Activated CD4-positive, alpha-beta T cell treated with anti-CD3 and anti-CD28 coated beads, Interleukin-2, amount 50 U/mL, for 16 hours (primary cell): ENCODE measurements at places on chromosomes 6 and 20.

- DNase-seq: no peak
Observed at GRCh38 chr6:48186746-48187145, 75.7 kb upstream of the PTCHD4 start.

DNA sequence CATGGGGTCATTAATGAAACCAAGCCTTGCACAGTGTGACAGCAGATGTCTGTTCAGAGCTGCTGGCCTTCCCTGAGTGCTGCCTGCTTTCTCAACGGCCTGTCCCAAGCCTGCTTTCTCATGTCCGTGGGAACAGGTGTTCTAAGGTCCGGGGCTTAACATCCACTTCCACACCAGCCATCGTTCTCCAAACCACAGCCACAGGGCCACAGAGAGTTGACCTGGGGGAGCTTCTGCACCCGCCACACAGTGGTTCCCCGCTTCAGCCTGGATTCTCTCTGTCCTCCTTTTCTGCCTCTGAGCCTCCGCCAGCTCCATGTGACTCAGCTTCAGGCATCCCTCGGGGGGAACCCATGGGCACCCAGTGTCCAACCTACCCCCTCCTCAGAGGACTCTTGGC lies 26.9 kb upstream of the PPP1R3G start:
- DNase-seq: no peak

- DNase-seq: no peak
Observed at GRCh38 chr20:11849270-11849915, 68.3 kb upstream of the BTBD3 start.

DNA sequence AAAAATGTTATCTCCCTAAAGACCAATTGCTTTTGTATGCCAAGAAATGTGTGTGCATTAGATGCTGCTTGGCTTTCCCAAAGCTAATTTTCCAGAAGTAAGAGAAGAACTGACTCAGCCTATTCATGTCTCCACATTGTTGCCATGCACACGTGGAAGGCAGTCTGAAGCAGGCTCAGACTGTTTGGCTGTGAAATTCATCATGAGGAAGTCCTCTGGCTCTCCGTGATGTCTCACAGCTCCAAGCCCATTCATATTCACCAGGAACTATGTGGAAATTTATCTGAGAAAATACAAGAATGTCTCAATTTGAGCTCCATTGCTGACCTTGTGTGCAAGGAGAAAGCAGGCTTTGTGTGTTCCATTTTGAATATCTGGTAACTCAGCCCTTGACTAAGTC lies 1022.2 kb upstream of the GJE1 start:
- DNase-seq: no peak

DNA sequence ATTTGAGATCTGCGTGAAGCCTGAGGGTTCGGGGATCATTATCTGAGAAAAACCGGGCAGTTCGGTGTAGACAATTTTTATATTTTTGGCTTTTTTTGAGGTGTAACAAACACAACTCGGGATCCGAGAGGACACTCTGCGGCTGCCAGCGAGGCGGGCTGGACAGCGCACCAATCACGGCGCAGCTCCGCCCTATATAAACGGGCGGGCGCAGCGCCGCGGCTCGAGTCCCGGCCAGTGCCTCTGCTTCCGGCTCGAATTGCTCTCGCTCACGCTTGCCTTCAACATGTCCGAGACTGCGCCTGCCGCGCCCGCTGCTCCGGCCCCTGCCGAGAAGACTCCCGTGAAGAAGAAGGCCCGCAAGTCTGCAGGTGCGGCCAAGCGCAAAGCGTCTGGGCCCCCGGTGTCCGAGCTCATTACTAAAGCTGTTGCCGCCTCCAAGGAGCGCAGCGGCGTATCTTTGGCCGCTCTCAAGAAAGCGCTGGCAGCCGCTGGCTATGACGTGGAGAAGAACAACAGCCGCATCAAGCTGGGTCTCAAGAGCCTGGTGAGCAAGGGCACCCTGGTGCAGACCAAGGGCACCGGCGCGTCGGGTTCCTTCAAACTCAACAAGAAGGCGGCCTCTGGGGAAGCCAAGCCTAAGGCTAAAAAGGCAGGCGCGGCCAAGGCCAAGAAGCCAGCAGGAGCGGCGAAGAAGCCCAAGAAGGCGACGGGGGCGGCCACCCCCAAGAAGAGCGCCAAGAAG lies 69.0 kb downstream of the HFE start:
- peak; percentile 95 for DNase-seq

DNA sequence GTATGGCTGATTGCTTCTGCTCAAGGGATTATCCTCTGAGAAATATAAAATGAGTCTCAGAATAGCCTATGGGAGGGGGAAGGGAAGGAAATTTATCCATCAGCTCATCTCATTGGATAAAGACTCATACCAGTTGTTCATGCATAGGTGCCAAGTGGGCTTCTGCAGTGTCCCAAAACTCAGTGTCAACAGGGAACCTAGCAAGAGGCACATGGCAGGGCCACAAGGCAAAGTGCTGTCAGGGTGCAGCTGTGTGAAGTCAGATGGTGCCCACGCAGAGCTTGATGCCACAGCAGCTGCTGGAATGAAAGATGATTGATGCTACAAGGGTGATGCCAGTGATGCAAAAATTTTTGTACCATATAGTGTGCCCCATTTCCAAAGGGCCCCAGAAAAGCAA lies 3.2 kb upstream of the CHD6 start:
- no peak for DNase-seq

GRCh38 chr20:63125838-63126601 lies 89.9 kb downstream of the YTHDF1 start:
- no peak for DNase-seq

GRCh38 chr6:96469312-96469711 lies 52.3 kb upstream of the UFL1 start:
- no peak for DNase-seq

DNA sequence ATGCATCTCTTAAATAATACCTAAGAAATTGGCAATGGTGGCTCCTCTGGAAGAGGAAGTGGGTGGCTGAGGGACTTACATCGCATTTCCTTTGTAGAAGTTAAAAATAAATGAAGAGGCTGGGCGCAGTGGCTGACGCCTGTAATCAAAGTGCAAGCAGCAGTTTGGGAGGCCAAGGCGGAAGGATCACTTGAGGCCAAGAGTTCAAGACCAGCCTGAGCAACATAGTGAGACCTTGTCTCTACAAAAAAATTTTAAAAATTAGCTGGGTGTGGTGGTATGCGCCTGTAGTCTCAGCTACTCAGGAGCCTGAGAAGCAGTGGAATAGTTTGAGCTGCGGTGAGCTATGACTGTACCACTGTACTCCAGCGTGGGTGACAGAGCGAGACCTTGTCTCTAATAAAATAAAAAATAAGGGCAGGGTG lies 12.2 kb upstream of the NCOA3 start:
- DNase-seq: peak; percentile 58

DNA sequence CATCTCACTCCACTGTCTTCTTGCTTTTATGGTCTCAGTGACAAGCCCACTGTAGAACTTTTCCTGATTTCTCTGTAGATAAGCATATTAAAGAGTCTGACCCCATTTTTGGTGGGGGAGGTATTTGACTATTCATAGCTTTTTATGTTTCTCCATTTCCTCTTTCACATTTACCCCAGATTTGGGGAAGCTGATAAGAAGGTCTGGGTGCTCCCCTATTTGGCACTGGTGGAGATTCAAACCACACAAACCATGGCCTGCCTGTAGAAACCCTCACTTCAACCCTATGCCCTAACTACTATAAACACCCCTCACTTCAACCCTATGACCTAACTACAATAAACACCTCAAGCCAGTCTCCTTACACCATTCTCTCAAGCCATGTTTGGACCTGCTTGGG lies 196.2 kb upstream of the SYNDIG1 start:
- no peak for DNase-seq

DNA sequence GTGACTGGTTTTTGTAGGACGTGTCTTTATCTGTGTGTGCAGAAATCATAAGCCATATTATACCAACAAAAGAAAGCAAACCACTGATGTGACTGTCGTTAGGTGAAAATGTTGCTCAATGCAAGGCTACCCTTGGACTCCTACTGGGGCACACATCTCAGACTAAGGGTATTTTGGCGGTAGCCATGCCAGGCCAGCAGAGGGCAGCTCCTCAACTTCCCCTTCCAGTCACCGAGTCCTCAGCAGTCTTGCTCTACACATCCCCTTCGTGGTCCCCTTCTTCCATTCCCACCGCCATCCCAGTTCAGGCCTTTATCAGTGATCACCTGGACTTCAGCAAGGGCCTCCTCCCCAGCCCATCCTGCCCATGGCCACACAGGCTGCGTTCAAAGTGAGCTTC lies 113.7 kb upstream of the GGTLC1 start:
- peak; percentile 24 for DNase-seq

DNA sequence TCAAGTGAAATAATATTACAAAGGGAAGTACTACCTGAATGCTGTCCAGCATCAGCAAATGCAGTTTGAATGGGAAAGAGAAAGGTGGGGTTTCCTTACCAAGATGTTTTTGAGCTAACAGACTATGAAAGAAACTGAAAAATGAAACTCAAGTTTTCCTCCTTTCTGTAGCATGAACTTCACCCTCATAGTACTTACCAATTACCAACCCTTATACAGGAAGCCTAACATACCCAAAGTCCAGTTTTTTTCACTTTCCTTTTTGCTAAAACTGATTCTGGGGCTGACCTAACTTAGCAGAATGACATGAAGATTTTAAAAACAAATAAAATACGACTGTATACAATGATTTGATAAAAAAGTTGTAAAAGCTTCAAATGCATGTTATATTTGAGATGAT lies 5.2 kb downstream of the ZNFX1 start:
- peak; percentile 34 for DNase-seq

- DNase-seq: no peak
Observed at GRCh38 chr20:61480158-61480825, 228.2 kb downstream of the CDH4 start.

- no peak for DNase-seq
Observed at GRCh38 chr20:31496761-31497295, 17.4 kb upstream of the HM13 start.

DNA sequence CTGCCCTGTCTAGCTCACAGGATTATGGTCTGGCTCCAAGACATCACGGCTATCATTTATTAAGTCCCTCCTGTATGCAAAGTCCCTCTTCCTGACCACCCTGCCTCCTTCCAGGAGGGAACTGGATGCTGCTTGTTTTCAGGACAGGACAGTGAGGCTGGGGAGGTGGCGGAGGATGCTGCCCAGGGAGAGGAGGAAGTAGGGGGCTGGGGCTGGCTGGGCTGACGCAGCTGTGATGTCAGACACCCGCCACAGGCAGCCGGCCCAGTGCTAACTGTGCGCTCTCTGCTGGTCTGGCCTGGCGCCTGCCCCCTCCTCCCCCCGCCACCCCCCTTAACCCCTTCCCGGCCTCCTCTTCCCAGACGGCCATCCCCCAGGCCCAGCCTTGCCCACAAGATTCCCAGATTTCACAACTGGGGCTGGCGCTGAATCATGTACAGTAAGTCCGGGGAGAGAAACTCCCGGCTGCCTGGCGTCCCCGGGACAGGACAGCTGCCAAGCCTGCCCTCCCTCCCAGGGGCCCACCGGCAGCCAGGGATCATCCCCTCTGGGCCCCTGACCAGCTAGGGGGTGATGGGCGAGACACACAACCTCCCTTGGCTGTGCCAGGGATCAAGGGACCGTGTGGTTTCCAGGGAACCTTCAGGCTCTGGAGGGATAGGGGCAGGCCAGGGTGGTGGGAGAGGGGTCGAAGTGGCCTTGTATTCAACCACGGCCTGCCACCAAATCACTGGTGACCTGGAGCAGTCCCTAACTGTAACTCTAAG lies 118.1 kb downstream of the CEBPB start:
- no peak for DNase-seq

- DNase-seq: no peak
Observed at GRCh38 chr6:10418361-10418861, 3.5 kb upstream of the TFAP2A start.

GRCh38 chr6:127776320-127776719 lies 124.5 kb downstream of the THEMIS start:
- DNase-seq: no peak

GRCh38 chr6:84227044-84227433 lies 404 bp downstream of the CEP162 start:
- DNase-seq: no peak

GRCh38 chr20:43680981-43681380 lies 14.1 kb downstream of the MYBL2 start:
- no peak for DNase-seq
